ENCODE measurements at places on chromosomes 2 and 18.

- no peak for DNase-seq
Observed at GRCh38 chr2:86143307-86143706, 37.3 kb downstream of the PTCD3 start.

GRCh38 chr2:11940121-11940743 lies 193.8 kb downstream of the LPIN1 start:
- no peak for DNase-seq

DNA sequence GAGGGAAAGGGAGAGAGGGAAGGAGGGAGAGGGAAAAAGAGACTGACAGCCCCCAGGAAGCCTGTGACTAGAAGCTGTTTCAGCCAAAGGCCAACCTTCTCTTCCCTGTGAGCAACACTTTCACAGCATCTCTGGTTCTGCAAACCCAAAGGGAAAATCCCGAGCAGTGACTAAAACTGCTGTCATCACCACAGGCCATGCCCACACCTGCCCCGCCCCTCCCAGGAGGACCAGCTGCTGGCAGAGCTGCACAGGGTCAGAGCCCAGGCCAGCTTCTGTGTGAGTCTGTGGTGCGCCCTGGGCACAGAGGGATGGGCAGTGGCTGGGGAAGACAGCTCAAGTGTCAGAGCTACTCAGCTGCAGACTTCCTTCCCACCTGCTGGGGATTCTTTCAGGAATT lies 64.9 kb upstream of the OTOS start:
- DNase-seq: peak; percentile 83

GRCh38 chr18:3540805-3541548 lies 91.0 kb downstream of the TGIF1 start:
- DNase-seq: no peak

GRCh38 chr2:3483227-3483985 lies 35.9 kb downstream of the ADI1 start:
- DNase-seq: no peak

DNA sequence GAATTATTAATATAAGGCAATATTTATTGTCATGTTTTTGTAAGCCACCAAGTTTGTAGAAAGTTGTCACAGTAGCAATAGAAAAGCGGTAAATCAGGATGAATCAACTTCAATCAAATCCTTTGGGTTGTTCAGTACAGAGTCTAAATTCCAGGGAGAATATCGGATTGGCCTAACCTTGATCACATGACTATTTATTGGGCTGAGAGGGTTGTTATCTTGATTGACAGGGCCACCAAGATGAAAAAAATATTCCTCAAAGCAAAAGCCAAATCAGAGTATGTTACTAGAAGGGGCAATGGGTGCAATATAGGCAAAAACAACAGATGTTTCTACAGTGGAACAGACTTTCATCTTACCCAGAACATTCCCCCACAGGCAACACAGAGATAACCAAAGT lies 270.0 kb downstream of the METTL4 start:
- no peak for DNase-seq

- no peak for DNase-seq
Observed at GRCh38 chr2:15647622-15648590, 56.2 kb downstream of the DDX1 start.

DNA sequence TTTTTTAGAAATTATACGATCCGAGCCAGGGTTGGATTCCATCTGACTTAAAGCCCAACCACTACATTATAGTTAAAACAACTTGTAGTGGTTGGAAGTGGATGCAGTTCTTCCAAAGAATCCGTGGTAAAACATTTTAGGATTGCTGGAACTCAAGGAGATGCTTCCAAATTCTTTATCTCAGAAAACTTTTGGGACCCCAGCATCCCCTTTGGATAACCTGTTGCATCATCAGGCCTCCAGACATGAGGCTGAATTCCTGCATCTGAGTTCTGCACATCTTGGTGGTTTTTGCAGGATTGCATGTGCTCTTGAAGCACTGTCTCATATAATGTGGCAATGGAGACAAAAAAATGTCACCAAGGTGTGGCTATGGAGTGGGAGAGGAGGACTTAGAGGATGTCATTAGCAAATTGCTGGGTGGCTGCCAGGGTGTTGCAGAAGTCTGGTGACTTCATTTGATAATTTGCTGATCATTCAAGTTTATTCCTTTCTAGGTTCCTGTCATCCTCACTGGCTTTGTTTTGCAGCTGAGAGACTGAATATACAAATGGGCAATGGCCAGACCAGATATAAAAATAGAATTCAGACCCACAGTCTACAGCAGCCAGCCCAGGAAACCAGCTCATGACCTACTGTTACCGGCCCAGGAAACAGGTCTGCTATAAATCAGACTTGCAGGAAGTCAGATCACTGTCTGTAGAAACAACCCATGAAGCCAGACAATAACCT lies 207.7 kb downstream of the BCL2 start:
- no peak for DNase-seq

GRCh38 chr2:118519511-118519910 lies 327.9 kb downstream of the EN1 start:
- DNase-seq: no peak

DNA sequence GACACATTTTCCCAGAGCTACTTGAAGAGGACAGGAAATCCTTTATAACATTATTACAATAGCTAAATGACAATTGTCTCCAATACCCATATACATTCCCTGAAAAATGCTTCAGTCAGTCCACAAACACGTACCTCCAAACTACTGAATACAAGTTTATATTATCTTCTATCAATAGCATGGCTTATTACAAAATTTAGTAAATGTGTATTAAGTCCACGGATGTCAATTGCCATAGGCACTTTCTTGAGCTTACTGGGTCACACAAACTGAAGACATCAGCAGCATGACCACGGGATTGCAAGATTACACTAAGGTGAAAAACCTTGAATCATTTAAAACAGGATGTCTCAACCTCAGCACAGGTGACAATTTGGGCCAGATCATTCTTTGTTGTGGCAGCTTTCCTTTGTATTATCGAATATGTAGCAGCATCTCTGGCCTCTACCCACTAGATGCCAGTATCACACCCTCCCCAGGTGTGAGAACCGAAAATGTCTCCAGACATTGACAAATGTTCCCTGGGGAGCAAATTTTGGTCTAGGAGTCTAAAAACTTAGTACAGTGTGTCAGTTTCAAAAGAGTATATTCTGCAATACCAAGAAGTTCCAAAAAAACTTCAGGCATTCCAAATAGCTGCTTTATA lies 1.4 kb downstream of the MBD2 start:
- DNase-seq: peak; percentile 39

GRCh38 chr2:196482119-196483065 lies 157.1 kb upstream of the CCDC150 start:
- DNase-seq: no peak

GRCh38 chr18:627231-627630 lies 30.2 kb upstream of the TYMS start:
- DNase-seq: no peak

- DNase-seq: no peak
Observed at GRCh38 chr2:70381821-70382220, 80.0 kb upstream of the FAM136A start.

DNA sequence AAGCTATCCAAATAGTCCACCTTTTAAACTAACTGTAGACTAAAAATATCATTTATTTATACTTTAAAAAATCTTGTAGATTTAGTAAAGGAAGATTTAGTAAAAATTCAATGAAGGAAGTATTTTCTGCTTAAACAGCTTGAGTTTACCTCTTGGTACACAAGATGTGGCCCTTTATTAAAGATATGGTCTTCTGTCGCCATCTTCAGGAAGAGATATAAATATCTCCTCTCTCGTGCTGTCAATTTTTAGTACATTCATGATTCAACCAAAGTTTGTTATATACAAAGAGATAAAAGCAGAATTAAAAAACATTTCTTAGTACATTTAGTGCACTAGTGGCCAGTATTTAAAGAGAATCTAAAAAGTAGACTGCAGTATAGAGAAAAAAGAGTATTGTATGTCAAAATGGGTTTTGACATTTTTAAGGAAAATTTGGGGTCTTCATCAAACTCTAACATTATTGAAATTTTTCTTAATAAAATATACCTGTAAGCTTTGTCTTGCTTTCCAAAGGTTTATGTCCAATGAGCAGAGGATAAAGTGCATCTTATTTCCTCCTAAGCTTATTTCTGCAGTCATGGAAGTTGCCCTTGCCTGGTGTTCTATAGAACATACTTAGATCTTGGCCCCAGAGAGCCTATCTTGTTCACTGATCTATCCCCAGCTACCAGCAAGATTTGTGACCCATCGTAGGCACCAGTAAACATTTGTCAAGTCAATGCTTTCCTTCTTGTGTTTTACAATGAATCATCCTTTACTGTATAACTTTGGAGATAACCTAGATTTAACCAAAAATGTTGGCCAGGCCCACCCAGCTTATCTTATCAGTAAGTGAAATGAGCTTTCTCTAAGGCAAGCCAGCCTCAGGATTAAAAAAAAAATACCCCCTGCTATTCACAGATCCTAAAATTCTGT lies 18.5 kb upstream of the EML6 start:
- no peak for DNase-seq

DNA sequence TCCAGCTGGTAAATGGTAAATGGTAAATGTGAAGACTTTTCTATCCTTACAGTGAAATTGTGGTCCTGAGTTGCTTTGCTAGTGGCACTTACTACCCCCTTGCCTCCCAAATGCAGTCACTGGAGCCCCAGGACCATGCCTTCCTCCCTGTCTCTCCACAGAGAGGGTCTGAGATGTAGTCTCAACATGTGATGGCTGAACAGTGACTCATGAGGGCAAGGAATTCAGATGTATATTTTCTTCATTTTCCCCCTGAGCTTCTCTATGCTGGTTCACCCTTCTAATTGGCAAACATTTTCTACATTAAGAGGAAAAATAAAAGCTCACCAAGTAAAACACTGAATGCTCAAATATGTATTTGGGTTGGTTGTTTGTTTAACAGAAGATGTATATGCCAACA lies 232.0 kb downstream of the SH3BP4 start:
- DNase-seq: no peak

GRCh38 chr2:46410273-46411244 lies 68.8 kb upstream of the TMEM247 start:
- DNase-seq: no peak

- DNase-seq: no peak
Observed at GRCh38 chr2:96918754-96919550, 49.1 kb upstream of the SEMA4C start.

GRCh38 chr18:31197676-31198075 lies 35.0 kb upstream of the DSC1 start:
- no peak for DNase-seq

DNA sequence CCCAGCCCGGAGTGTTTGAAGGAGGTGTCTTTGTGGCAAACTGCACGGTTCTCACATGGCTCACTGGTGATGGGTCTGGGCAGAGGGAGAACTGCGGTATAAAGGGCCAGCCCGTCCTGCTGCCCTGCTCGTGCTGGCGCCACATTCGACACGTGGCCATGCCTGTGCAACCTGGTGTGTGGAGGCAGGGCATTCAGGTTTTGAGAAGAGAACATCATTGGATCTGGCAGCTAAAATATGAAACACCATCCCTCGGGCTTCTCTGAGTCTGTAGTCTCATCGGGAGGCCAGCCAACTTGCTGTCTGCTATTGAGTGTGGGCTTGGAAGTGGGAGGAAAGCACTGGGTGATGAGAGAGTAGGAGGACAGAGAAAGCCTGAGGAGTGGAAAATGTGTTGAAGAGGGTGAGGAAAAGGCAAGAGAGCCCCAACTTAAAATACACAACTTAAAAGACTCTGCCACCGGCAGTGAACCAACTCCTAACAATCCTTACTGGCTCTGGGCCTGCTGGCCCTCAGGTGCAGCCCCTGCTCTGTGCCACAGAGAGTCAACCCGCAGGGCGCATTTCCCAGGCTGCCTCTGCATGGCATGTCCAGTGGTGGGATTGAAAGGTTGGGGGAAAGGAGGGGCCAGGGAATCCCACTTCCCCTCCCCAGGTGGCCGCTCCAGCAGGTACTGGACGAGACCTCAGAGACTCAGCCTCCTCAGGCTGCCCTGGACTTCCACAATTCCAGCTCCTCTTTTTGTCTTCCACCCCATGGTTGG lies 112.7 kb upstream of the DLX2 start:
- no peak for DNase-seq

- DNase-seq: no peak
Observed at GRCh38 chr2:163794635-163795034, 58.8 kb upstream of the FIGN start.

DNA sequence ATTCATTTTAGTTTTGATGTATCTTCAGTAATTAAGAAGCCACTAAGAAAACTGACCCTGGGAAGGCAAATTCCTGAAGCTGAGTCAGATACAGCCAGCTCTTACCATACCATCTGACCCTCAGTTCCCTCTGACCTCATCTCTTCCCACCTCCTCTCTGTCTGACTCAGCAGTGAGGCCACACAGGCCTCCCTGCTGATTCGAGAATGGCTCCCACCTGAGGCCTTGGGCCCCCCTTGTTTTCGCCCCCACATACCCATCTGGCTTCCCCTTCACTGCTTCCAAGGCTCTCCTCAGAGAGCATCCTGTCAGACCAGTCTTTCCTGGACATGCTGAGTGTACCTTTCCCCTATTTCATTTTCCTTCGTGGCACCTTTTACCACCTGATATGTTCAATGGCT lies 71.0 kb upstream of the CYP1B1 start:
- peak; percentile 37 for DNase-seq

DNA sequence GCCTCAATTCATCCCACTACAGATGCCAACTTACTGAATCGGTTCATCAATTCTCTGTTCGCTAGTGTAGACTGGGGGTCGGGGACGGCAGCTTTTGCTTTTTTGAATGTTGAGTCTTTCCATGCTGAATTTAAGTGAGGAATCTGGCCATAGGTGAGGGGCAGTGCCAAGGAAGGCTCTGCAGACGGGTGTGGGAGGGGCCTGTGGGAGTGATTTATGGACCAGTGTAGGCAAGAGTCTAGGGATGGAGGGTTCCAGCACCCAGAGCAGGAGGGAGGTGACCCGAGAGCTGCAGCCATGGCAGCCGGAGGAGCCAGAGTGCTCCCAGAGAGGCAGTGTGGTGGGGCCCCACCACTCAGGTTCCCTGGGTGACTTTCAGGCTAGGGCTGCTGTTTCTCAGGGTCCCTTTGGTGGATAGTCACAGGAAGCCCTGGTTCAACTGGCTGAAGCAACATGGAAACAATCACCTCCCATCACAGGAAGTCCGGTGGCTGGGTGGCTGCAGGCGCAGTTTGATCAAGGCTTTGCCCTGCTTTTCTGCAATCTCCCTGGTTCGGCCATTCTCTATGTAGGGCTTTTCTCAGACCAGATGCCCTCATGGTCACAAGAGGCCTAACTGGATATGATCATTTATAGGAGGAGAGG lies 16.9 kb upstream of the TEX44 start:
- DNase-seq: no peak

DNA sequence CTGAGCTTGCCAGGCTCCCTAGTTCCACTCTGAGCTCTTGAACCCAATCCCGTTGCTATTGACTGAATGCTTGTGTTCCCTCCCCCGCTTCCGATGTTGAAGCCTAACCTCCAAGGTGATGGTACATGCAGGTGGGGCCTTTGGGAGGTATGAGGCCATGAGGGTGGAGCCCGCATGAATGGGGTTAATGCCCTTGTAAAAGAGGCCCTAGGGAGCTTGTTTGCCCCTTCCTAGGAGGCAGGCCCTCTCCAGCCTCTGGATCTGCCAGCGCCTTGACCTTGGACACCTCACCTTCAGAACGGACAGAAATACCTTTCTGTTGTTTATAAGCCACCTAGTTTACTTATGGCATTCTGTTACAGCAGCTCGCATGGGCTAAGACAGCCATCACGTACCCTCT lies 71.6 kb downstream of the TFCP2L1 start:
- DNase-seq: no peak

- DNase-seq: no peak
Observed at GRCh38 chr2:37774976-37775907, 103.8 kb upstream of the CDC42EP3 start.

All from stimulated activated CD8-positive, alpha-beta memory T cell treated with anti-CD3 and anti-CD28 coated beads, Interleukin-4, amount 100 ng/mL, for 48 hours (primary cell).